Left renal cortex interstitium (tissue), 4 donors: ENCODE measurements at places on chromosomes 5 and 9. TPM values are rescaled to one million over a fixed set of nuclear protein-coding genes. Genes with fewer than 3 reads are reported as not detected.

DNA sequence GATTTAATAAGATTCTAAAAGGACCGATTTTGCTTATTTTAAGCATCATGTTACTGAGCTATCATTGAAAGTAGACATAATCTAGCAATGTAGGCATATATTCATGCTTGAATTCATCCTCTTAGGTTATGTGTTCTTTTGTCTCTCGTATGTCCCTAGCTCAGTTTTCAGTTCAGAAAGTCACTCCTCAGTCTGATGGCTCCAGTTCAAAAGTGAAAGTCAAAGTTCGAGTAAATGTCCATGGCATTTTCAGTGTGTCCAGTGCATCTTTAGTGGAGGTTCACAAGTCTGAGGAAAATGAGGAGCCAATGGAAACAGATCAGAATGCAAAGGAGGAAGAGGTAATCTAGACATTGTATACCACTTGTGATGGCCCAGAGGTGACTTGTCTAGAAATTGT is 39.2 kb downstream of the HSPA4 start:
- DNase-seq, result no peak

DNA sequence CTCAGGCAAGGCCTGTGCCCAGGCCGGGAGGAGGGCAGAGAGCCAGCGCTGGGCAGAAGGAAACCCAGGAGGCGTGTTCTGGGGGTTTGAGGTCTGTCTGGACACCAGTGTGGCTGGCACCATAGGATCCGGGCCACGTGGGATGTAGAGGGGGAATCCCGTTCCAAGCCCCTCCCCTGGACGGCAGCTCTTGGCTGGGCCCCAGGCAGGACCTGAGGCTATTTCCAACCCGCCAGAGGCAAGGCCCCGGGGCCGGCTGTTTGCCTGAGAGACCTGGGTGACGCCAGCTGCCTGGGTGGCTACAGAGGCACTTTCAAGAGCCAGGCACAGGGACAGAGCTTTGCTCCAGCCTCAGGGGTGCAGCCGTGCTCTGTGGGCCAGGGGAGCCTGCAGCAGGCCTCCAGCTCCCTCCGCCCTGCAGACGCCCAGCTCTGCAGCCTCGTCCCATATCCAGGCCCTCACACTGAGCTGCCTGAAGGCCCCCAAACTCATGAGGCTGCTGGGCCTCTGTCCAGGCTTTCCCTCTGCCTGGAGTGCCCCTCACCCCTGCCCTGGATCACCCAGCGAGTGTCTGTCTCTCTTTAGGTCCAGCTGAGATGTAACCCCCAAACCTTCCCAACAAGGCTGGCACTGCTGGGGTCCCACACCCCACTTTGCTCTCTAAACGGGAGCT is 56.6 kb upstream of the EGFL7 start:
- DNase-seq, result no peak

GRCh38 chr5:2173151-2173834 is 290.6 kb upstream of the IRX4 start:
- DNase-seq, result no peak

DNA sequence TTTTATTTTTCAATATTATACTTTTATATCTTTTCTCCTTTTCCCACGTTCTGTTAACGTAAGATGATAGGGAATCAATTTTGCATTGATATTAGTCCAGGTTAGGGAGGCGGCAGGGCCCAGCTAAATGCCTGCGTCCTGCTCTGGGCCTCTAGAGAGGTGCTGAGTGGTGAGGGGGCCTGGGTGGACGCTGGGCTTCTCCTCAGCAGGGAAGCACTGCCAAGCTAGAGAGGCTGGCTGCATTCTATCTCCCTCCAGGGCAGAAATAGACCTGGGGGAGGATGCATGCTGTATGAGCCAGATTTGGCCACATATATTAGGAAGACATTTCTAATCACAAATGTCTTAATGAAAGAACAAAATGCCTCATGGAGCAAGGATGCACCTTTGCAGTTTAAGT is 43.6 kb upstream of the NKX2-5 start:
- no peak for DNase-seq

- no peak for DNase-seq
Observed at GRCh38 chr5:40309851-40310250, 369.9 kb upstream of the PTGER4 start.

DNA sequence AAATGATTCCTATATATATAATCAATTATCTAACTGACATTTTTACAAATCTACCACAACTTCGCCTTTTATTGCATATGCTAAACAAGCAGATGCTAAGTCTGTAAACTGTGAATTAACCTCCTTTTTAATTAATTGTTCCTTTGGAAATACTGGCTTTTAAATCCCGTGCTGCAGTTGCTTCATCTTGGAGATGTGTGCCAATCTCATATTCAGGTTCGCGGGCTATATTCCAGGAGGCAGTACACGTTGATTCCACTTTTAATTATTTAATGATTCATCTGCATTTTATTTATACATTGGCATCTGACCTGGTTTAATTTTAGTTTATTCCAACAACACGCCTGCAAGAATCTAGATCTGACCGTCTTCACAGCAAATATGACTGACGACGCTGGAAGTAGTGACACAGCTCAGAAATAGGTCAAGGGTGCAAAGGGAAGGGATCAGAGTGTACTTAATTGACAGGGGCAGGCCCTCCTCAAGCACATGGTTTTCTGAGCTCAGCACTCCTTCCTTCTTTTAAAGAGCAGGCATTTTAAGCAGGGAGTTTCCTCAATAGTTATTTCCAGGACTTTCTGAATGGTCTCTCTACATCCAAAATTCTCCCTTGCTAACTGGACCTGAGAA is 125.2 kb downstream of the GLIS3 start:
- DNase-seq, result no peak

- DNase-seq, result no peak
Observed at GRCh38 chr5:168978015-168978414, 322.9 kb downstream of the SLIT3 start.

DNA sequence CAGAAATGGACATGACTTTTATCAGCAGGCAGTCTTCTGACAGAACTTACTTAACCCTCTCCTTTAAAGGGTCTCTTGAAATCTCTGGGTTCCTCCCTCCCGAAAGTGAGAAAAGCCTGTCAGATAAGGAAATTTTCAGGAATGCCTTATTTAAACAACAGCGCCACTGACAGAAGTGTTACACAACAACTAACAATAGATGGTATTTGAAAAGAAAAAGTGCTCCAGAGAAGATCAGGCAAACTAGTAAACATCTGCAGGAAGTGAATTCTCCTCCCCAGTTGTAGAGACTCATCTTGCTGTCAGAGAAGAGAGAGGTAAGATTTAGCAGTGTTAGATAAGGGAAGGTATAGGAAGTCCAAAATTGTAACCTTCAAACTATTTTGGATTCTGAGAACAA is 107.2 kb upstream of the NFIL3 start:
- DNase-seq, result no peak

The ADGRD2 gene
- not detected for polyA plus RNA-seq

DNA sequence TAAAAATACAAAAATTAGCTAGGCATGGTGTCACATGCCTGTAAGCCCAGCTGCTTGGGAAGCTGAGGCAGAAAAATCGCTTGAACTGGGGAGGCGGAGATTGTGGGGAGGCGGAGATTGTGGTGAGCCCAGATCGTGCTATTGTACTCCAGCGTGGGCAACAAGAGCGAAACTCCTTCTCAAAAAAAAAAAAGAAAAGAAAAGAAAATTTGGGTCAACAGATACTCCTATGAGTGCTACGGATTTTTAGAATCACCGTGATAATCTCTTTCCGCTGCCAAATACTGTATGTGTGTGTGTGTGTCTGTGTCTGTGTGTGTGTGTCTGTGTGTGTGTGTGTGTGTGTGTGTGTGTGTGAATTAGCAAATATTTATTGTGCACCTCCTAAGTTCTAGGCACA is 64.4 kb downstream of the ARRDC3 start:
- DNase-seq, result no peak

The SHISAL2B gene
- polyA plus RNA-seq, result not detected

DNA sequence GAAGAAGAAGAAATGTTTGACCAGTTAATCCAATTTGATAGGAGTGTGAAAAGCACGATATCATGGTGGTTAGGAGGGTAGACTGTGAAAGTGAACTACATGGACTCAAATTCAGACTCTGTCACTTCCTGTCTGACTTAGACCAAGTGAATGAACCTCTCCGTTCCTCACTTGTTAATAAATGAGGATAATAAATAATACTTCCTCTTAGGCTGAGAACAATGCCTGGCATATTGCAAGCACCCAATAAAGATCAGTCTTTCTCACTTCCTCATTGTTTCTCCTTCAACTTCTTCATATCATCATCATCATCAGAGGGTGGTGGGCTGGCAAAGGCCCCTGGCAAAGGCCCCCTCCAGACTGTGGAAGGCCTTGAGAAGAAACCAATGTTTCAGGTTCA is 148.7 kb downstream of the CDK5RAP2 start:
- DNase-seq, result no peak

GRCh38 chr5:5492087-5492933 is 69.8 kb downstream of the ICE1 start:
- DNase-seq, result peak; percentile 45

The SEMA5A gene
- polyA plus RNA-seq, result 34.7 TPM

The LOX gene
- polyA plus RNA-seq, result 33.4 TPM

DNA sequence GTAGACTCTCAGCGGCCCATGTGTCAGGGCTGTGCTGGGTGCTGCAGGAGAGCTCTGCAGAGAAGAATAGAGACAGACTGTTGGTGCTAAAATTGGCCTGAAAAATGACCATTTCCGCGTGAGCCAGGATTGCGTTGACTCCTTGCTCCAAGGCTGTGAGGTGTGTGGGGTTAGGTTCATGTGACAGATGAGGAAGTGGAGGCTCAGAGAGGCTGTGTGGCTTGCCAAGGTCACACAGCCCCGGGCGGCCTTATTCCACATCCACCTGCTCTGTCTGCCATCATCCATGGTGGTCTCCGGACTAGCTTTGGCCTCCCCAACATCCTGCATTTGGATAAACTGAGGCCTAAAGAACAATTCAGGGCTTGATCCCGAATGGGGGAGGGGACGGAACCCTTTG is 15.2 kb downstream of the NEK6 start:
- no peak for DNase-seq

- no peak for DNase-seq
Observed at GRCh38 chr5:160092960-160093707, 26.1 kb downstream of the PWWP2A start.

DNA sequence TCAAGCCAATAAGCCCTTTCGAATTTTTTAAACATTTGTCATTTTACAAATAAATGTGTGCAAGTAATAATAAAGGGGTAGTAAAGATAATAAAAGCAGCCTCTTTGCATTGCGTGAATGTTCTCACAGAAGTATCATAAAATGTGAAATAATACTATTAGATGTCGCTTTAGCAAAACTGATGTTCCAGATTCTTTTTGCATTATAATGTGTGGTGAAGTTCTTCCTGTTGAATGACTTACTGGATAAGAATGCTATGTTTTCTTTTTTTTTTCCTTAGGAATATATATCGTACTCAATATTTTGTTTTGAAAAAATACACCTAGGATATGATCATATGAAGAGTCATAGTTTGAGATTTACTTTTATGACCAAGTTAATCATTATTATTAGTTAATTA is 85.2 kb upstream of the CDH12 start:
- DNase-seq, result no peak

- no peak for DNase-seq
Observed at GRCh38 chr5:103428411-103428871, 134.1 kb downstream of the NUDT12 start.

- DNase-seq, result no peak
Observed at GRCh38 chr5:110784901-110785300, 46.1 kb downstream of the SLC25A46 start.

The RAB3C gene
- 3.2 TPM for polyA plus RNA-seq

- DNase-seq, result no peak
Observed at GRCh38 chr9:18741945-18742344, 268.0 kb downstream of the ADAMTSL1 start.

The SCGB3A2 gene
- not detected for polyA plus RNA-seq

The TTC16 gene
- 0.30 TPM for polyA plus RNA-seq

- no peak for DNase-seq
Observed at GRCh38 chr5:52521236-52521635, 266.5 kb upstream of the ITGA1 start.

DNA sequence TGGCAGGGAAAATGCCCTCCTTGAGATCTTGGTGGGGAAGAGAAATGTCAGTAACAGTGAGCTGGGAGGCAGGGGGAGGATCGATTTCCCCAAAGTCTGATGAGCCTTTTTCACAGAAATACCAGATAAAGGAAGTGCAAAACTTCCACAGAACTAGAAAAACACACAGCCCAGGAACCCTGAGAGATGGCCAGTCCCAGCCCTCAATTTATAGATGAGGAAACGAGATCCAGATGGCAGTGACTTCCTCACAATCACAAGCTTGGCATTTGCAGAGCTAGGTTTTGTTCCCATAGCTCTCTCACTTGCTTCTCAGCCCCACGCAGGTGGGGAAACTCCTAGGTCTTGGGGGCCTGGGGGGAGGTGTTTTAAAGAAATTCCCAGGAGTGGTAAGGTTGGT is 3.8 kb upstream of the GGTA1 start:
- no peak for DNase-seq

- DNase-seq, result no peak
Observed at GRCh38 chr9:99478469-99479027, 256.5 kb downstream of the SEC61B start.

DNA sequence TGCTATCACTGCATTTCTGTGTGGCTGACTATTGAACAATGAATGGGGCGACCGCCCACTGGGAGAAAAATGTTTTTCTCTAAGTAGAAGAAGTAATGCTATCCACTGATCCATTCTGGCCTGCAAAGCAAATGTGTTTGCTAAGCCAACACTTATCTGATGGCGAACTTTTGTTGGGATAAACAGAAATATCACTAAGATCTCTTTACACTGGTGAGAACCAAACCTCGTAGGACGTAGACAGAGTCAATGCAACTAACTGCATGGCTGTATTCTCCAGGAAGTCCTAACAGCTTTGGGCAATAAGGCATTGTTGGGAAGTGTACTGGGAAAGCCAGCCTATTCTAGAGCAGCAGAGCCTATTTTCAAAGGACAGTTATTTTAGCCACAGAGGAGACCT is 77.7 kb downstream of the ANKH start:
- DNase-seq, result no peak

- no peak for DNase-seq
Observed at GRCh38 chr5:154694159-154694558, 61.0 kb upstream of the LARP1 start.
